ENCODE measurements at places on chromosomes 6 and 20. TPM values are rescaled to one million over a fixed set of nuclear protein-coding genes. Genes with fewer than 3 reads are reported as not detected.

- no peak for DNase-seq
Measured at GRCh38 chr6:139521338-139521737, 146.9 kb upstream of the CITED2 start.

GRCh38 chr6:48229841-48230240 lies 118.8 kb upstream of the PTCHD4 start:
- DNase-seq: no peak

DNA sequence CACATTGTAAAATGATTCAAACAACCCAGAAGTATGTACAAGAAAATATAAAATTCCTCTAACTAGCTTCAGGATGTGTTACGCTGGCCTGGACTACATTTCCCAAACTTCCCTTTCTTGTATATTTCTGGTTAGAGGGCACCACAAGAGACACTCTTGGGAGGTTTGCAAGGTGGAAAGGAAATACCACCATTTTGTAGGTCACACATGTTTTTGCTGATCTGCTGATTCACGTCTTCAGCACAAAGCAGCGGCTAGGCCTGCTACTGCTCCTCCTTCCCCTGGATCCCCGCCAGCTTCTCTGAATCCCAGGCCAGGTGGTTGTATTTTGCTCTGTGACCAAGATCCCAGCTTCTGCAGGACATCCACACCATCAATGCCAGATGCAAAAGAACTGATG lies 104.2 kb downstream of the AGPAT4 start:
- DNase-seq: peak; percentile 90

- no peak for DNase-seq
Measured at GRCh38 chr6:153814136-153814535, 224.9 kb upstream of the OPRM1 start.

GRCh38 chr6:3061501-3061941 lies 6.8 kb upstream of the RIPK1 start:
- no peak for DNase-seq

GRCh38 chr6:152054441-152054840 lies 247.0 kb downstream of the ESR1 start:
- no peak for DNase-seq

- peak; percentile 59 for DNase-seq
Measured at GRCh38 chr6:167140589-167141474, 16.9 kb downstream of the GPR31 start.

DNA sequence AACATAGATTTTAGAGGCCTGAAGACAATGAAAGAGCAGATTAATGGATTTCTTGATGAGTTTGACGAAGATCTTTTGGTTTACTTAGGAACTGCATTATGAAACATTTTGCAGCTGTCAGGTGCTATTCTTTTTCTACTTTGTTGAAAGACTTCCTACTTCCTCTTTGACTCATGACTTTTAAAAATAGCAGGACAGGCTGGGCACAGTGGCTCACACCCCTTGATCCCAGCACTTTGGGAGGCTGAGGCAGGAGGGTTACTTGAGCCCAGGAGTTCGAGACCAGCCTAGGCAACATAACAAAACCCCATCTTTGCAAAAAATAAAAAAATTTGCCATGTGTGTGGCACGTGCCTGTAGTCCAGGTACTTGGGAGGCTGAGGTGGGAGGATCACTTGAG lies 52.0 kb downstream of the ITCH start:
- peak; percentile 45 for DNase-seq

Gene PRDM1
- total RNA-seq: 3.3 TPM

GRCh38 chr20:38207621-38208020 lies 42.6 kb upstream of the TGM2 start:
- no peak for DNase-seq

DNA sequence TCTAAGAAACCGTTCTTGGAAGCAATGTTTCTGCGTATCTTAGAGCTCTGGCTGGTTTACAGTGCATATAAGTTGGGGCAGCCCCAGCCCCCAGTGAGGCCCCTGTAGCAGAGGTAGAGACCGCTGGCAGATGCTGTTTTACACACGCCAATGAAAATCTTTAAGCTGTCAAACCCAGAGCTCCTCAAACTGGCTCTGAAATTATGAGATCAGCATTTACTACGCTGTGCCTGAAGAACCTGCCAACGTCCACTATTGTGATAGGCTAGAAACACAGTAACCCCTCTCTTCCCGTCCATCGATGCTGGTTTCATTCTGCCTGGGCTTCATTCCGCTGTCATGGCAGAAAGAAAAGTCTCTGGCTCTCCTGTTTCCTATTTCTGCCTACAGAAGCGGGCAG lies 160.6 kb downstream of the SMOC2 start:
- peak; percentile 61 for DNase-seq

DNA sequence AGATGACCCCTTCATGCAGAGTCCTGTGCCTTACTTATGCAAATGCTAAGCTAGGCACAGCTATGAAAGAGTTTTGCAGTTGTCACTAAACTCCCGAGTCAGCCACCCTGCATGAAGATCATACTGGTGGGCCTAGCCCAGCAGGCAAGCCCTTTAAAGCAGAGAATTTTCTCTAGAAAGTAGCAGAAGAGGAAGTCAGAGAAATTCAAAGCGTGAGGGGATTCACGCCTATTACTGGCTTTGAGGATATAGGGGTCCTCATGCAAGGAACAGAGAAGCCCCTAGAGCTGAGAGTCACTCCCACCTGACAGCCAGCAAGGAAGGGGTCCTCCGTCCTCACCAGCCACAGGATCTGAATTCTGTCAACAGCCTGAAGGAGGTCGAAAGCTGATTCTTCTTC lies 54.6 kb downstream of the MYB start:
- no peak for DNase-seq

DNA sequence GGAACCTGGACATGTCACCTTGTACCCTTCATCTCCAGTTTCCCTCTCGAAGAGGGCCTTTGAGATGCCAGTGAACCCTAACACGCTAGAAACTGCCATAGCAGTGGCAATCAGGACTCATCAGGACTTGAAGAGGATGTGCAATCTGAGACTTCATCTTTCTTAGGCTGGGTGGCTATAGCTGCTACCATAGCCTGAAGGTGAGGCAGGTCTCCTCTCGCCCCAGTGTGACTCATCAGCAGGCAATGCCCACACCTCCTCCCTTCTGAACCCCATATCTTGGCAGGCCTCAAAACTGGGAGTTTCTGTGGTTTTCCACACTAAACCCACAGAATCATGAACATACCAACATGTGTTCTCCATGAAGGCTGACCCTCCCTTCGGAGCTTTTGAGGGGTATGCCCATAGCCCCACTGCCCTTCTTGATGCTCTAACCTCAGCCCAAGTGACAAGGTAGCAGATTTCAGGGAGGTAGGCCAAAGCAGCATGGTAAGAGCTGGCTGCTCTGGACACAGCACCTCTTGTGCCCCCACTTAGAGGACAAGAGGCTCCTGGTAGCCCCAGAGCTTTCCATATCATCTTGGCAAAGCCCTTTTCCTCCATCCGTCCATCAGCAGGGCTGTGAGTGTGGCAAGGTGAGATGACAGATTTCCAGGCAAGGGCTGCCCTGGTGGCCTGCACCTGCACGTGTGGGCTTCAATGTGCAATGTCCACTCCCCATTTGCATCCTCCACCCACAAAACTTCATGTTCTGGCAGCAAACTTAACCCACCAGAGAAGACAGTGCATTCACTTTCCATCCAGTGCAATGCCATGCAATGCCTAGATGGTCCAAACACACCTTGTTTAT lies 2.6 kb downstream of the BLCAP start:
- DNase-seq: no peak

DNA sequence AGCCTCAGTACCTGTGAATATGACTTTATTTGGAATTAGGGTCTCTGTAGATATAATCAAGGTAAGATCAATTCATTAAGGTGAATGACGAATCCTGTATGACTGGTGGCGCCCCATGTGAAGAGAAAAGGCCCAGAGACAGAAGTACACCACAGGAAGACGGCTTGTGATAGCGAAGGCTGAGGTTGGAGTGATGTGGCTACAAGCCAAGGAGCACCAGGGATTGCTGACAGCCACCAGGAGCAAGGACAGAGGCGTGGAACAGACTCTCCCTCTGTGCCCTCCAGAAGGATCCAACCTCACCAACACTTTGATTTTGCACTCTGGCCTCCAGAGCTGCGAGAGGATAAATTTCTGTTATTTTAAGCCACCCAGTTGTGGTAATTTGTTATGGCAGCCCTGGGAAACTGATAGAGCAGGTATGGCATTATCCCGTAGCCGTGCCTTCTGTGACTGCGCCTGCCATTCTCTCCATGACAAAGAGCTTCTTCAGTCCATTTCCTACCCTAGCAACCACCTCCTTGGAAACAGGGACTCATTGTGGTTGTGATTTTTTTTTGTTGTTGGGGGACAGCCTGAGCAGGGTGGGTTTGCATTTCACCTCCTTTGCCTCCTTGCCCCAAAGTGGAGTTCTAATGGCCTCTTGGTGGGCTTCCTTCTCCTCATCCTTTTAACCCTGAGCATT lies 29.6 kb downstream of the PTK7 start:
- DNase-seq: no peak

Gene SLC17A1
- not detected for total RNA-seq

Gene POU5F1
- total RNA-seq: 0.13 TPM

Gene RBPJL
- not detected for total RNA-seq

- no peak for DNase-seq
Measured at GRCh38 chr6:151534576-151534975, 40.8 kb downstream of the CCDC170 start.

- DNase-seq: peak; percentile 100
Measured at GRCh38 chr20:309841-310644, 12.7 kb downstream of the ZCCHC3 start.

DNA sequence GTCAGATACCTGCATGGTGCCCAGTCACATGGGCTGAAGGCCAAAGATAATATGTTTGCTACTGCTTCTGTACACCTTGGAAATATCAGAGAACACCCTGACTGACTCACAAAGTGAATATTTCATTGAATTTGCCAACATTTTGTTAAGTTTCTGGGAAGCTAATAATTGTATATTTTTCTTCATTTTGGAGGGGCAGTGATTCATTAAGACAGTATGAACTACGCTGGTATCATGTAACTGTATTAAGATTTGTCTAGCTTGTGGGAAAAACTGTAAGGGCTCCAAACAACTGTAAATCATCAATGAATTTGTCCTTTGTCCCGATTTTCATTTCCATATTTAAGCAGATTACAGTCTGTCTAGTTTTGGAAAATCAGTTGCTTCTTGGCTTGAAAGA lies 102.3 kb upstream of the CCN2 start:
- DNase-seq: no peak

Gene PGC
- total RNA-seq: not detected

DNA sequence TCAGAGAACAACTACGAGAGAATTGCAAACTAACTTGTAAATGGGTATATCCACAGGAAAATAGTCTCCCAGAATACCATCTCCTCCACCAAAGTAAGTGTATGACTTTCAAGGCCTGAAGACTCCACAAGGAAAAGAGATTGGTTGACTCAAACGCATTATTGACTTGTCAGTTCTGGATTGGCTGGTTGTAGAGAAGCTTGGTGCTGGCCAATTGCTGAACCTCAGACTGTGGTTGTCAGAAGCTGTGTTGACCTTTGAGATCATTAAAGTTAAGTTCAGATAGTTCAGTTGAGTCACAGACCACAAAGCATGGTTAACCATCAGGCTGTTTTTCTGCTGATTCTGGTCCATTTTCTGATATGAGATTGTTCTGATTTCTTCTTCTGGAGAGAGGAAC lies 388.3 kb downstream of the BMP2 start:
- no peak for DNase-seq

DNA sequence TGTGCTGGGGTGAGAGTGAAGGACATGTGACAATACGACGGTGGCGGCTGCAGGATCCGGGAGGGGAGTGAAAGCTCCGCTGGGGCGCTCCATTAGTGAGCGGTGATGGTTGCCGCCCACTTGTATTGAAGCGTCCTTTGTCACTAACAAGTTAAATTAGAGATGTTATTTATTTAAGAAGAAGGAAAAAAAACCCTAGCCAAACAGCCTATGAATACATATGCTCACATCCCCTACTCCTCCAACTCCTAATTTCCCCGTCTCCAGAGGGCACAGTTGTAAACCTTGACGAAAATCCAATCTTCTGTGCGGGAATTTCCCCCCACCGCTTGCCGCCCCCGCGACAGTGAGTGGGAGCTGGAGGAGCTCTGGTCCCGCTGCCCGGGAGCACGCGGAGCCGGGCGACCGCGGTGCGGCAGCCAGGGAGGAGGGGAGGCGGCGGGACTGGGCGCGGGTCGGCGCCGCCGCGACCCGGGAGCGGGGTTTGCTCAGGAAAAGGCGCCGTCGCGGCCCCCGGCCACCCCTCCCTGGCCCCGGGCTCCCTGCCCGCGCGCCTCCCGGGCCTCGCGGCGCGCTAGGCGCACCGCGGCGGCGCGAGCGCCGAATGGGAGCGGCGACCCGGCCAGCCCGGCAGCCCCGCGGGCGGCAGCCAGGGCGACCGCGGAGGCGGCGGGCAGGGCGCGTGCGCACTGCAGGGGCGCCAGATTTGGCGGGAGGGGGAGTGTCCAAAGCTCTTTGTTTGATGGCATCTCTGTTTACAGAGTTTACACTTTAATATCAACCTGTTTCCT lies at the start of gene MYB:
Gene MYB, plus strand, starts transcription at position 767 of the 791 bp plus-strand sequence. CDS start 206 bp downstream, outside the sequence.
- peak; percentile 62 for DNase-seq

- DNase-seq: no peak
Measured at GRCh38 chr6:130409418-130410100, 43.7 kb downstream of the TMEM200A start.

- no peak for DNase-seq
Measured at GRCh38 chr6:5828296-5828695, 178.4 kb downstream of the NRN1 start.

GRCh38 chr20:1164871-1165270 lies 19.9 kb downstream of the TMEM74B start:
- DNase-seq: no peak

Gene FGD2
- total RNA-seq: 4.1 TPM

DNA sequence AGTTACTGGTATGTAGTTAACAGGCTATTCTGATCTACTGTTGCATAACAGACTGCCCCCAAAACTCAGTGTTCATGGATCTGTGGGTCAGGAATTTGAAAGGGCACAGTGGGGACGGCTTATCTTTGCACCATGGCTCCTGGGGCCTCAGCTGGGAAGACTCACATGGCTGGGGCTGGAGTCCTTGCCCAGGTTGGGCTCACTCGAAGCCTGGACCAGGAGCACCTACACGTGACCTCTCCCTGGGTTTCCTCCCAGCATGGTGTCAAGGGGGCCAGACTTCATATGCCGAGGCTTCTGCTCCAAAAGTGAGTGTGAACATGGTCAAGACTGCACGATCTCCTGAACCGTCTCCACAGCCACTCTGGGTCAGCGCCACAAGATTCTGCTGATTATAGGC lies 11.7 kb downstream of the SYNDIG1 start:
- no peak for DNase-seq

- DNase-seq: no peak
Measured at GRCh38 chr20:55746723-55747122, 258.6 kb downstream of the CBLN4 start.

GRCh38 chr20:54980103-54980960 lies 504.9 kb downstream of the DOK5 start:
- DNase-seq: peak; percentile 12

Gene FAM83B
- under 0.01 TPM for total RNA-seq

Gene TAF4
- 5.1 TPM for total RNA-seq

DNA sequence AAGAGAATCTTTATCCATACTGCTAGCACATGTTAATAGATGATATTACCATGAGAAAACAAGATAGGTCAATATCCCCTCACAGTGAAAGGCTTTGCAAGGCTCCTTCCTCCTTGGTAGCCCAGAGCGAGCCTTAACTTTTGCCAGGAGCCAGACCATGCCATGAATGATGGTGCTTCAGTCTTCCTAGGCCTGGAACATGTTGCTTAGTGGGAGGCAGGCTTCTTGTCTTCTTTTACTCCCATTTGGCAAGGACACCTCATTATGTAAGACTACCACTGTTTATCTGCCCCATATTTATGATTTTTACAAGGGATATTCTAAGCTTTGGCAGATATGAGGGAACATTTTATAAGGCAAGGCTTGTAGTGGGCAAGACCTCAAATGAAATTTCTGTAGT lies 90.8 kb downstream of the GJA1 start:
- no peak for DNase-seq
